ENCODE measurements at places on chromosomes 2 and 18.

DNA sequence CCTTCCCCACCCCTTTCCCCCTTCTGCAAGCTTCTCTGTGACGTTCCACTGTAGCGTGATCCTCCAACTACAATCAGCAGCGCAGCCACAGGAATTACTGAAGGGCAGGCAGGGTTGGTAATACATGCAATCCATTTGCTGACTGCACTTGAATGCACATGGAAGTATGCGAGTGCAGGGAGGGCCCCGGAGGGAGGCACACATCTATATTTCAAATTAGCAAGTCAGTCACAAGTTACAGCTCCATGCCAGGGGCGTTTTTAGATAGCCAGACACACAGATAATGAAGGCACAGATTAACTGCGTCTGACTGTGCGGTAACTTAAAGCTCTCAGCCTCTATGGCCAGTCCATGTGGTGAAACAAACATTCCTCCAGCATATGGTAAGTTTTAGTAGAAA lies 209.2 kb upstream of the GATA6 start:
- no peak for DNase-seq

DNA sequence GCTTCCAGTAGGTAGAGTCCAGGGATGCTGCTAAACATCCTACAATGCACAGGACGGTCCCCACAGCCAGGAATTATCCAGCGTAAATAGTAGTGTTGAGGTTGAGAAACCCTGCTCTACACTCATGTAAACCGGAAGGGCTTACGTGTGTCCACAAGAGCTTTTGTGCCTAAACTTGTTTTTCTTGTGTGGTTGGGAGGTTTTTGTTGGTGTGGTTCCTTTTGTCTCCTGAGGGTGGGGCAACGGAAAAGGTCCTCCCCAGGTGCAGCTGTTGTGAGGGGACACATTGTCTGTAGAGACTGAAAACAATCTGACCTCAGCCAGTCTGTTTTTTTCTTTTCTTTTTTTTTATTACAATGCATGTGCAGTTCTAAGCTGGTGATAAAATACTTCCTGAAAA lies 72.7 kb upstream of the MGAT5 start:
- DNase-seq: no peak

GRCh38 chr18:59057969-59058368 lies 81.7 kb upstream of the SEC11C start:
- DNase-seq: peak; percentile 12

GRCh38 chr2:17576802-17577201 lies 36.3 kb downstream of the VSNL1 start:
- DNase-seq: no peak

DNA sequence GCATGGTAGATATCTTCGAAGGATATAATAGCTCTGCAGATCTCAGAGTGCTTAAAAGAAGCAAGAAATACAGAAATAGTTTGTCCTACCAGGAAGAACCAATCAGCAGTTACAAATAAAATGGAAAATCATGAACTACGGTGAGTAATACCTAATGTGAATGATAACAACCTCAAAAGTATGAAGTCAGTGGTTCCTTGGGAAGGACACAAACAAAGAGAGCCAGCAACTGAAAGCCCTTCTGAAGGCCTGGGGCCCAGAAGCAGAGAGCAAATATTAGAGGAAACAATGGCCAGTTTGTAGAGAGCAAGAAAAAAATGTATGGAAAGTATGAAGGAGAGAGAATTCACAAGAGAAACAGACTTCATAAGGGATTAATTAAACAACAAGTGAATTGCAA lies 226.8 kb upstream of the CHST9 start:
- DNase-seq: no peak

DNA sequence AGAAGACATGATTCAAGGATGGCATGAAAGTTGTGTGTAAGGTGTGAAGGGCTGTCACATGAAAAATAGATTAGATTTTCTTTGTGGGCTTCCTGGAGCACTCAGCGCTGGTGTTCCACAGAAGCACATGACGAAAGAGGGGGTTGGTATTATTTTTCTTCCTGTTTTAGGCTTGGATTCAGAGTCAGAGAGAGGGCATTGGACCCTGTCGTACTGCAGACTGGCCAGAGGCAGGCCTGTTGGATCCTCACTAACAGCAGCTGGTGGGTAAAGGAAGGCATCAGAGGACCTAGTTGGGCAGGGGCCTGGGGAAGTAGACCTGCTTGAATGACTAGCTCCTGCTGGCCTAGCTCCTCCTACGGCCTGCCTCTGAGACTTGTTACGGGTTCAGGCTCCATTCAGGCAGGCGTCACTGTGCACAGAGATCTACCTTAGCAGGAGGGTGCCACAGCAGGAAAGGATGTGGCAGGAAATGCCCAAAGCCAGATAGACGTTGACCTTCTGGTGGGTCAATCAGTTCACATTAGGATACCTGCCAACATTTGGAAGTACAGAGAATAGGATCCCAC lies 13.1 kb downstream of the CTLA4 start:
- DNase-seq: no peak
